Endodermal cell (in vitro differentiated cells): ENCODE measurements at places on chromosomes 7 and 10.

- no peak for DNase-seq
These were observed 74.9 kb downstream of the SH3PXD2A start for GRCh38 chr10:103780242-103781149.

DNA sequence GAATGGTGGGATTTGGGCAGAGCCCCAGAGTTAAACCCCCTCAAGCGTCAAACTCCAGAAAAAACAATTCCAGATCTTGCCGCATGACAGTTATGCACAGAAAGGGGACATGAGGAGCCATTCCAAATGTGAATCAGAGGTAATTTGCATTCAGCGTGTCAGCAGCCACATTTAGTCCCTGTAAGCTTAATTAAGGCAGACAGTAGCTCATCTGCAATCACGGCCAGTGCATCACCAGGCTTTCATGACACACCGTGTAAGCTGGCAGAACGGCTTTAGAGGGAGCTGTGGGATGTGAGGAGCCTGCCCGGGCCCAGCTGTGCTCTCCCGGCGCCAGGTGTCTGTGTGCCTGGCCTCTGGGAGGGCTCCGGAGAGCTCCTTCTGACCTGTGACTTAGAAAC is 18.7 kb upstream of the PRKAG2 start:
- peak; percentile 46 for DNase-seq

- DNase-seq = no peak
These were observed 73.4 kb downstream of the AGMO start for GRCh38 chr7:15488401-15488800.

- peak; percentile 59 for DNase-seq
These were observed 5.0 kb upstream of the FAM20C start for GRCh38 chr7:187227-187927.

GRCh38 chr7:156196649-156197048 is 384.4 kb upstream of the SHH start:
- DNase-seq = no peak

DNA sequence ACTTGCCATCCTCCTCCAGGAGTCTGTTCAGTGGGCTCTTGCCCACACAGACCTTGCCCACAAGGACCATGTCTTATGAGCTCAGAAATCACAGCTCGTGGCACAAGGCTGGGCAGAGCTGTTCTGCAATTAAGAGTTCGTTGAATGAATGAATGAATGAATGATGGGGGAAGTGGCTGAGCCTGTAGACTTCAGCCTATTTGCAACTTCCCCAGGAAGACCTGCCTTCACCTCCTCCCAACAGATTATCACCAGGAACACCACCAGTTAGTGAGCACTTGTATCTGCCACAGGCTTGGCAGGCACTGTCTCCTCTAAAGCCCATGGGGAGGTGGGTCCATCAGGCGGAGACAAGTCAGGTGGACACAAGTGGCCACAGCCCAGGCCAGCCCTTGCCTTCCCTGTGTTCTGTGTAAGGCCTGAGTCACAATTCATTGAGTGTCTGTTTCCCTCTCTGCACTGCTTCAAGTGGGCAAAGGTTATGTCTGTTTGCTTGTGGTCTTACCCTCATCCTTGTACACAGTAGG is 1.8 kb upstream of the FGF8 start:
- peak; percentile 62 for DNase-seq
